Naive thymus-derived CD4-positive, alpha-beta T cell (primary cell): ENCODE measurements at places on chromosomes 1 and 21.

- DNase-seq: peak; percentile 35
These were observed 27.6 kb downstream of the CD244 start for GRCh38 chr1:160834945-160835565.

- no peak for DNase-seq
These were observed 20.7 kb upstream of the ADARB1 start for GRCh38 chr21:45053561-45054226.

GRCh38 chr1:182260516-182260915, 131.1 kb downstream of the GLUL start:
- no peak for DNase-seq

DNA sequence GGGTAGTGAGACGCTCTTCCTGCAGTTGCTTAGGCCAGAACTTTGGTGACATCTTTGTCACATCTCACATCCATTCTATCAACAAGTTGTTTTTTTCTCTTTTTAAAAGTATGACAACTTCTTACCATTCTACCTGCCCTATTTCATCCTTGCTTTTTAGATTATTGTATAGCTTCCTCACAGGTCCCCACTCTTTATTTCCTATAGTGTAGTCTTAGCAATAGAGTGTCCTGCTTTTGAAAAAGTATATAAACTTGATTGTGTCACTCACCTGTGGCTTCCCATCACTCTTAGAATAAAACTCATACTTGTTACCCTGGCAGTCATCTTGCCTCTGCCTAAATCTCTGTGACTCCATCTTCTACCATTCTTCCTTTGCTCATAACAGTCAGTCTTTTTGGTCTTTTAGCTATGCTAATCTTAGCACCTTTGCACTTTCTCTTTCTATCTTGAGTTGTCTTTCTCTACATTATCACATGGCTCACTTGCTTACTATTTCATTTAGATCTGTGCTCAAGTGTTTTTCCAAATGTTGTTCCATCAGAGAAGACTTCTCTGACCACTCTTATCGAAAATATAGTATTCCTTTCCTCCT, 9.5 kb downstream of the CDC73 start:
- DNase-seq: no peak

GRCh38 chr1:178634445-178634844, 90.6 kb upstream of the RALGPS2 start:
- no peak for DNase-seq

GRCh38 chr1:46818591-46818990, 19.7 kb downstream of the CYP4B1 start:
- DNase-seq: no peak

DNA sequence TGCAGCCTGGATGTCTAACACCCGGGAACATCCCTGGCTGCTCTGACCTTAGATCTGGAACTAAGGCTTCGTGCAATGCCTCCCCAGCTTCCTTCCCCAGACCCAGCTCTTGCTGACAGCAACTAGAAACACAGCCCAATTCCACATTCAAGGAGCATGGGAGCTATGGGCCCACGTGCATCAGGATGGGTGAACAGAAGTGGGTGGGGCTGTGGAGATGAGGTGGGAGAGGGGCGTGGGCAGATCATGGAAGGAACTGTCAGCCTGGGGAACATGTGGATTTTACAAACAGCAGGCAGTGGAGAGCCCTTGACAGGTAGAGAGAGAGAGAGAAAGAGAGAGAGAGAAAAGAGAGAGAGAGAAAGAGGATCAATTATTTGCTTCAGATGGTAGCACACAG, 231.6 kb downstream of the MATN1 start:
- no peak for DNase-seq

DNA sequence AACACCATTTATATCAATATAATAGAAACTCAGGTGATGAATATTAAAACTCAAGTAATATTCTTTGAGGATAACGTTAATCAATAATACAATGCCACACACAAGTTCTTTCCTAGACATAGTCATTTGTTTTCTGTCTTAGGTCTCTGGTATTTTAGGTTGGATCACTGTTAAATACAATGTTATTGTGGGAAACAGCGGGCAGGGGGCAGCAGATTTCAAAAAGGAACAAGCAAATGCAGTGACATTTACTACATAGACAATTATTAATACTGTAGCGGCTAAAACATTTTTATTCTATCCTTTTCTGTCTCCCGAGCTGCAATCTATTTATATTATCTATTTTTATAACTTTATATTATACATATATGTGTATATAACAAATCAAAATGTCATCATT, 186.4 kb upstream of the ZNHIT6 start:
- no peak for DNase-seq

DNA sequence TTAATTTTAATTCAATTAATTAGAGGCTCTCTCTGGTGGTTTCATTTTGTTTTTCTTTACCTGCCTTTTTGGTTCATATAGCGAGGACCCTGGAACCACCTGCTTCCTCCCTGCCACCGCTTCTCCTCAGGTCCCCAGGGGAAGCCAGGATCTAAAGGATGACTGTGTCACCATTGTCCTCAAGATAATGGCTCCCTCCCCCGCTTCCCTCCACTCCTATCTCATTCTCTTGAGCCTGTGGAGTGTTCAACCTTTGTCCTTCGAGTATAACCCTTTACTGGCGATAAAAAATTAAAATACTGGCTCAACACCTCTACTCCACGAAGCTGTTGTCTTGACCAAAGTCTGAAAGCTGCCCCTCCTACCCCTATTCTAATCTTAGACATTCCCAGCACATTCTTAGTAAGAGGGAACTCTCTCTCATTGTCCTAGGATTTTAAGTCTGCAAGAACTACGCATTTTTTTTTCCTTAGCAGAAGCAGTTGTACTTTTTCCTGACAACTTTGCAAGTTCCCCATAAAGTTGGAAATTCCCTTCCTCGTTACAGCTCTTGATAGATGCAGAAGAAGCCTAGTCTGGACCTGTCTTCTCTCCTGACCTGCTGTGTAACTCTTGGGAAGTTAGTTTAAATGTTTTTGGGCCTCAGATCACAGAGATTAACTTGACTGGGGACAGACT, 12.6 kb upstream of the MAPKAPK2 start:
- DNase-seq: no peak

- peak; percentile 82 for DNase-seq
These were observed at the start of gene RGS1 for GRCh38 chr1:192575499-192576189. TSS of gene RGS1 (plus strand) at chr1:192575773. CDS start at chr1:192575793, 20 bp downstream.

- no peak for DNase-seq
These were observed 81.5 kb downstream of the MRPS6 start for GRCh38 chr21:34154878-34155277.

- DNase-seq: no peak
These were observed 159.5 kb downstream of the SLC45A1 start for GRCh38 chr1:8477166-8477982.

- no peak for DNase-seq
These were observed at the start of gene TIAM1 for GRCh38 chr21:31343680-31344480. TSS of gene TIAM1 (minus strand) at chr21:31344261. CDS start at chr21:31266972, 77,289 bp downstream.

DNA sequence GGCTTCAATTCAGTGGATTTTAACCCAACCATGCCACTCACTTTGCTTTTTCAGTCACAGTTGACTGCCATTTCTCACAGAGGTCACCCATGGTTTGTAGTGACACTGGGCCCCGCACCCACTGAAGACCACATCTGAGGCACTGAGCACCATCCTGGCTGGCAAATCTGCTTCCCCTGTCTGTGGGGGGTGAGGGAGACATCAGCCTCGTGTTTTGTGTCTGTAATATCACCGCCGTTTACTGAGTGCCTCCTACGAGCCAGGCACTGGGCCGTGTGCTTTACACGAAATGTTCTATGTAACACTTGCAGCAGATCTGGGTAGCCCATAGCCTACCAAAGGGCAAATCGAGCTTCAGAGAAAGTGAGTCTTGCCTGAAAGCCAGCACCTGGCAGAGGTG, 161.8 kb downstream of the PGBD5 start:
- DNase-seq: no peak

- no peak for DNase-seq
These were observed 38.9 kb downstream of the WARS2 start for GRCh38 chr1:119101563-119101962.

DNA sequence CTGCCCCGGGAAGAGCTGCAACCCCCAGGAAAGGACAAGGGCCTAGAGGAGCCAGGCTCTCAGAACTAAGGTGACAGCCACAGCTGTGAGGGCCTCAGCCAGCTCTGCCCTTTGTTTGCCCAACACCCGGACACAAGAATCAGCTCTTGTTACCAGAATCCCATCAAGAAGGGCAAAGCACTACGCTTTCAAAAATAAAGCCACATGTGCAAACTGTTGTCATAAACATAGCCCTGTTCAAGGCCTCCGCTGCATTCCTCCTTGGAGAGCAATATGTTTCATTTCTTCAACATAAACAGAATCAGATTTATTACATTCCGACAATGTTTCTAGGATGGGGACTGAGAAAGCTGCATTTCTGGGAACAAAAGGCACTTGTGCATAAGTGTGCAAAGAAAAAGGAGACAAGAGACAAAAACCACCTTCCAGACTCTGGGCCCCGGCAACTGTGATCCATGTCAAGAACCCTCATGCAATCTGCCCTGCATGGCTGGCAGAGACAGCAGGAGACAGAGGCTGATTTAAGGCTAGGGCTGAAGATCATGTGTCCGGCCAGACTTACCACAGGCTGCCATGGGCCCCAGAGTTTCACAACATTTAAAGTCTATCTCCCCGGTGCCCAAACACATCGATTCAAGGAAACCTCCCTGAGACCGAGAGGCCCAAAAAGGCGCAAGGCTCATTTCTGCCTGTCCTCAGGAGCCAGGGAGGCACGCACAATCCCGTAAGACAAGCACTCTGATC, 71.0 kb downstream of the SSBP3 start:
- no peak for DNase-seq

GRCh38 chr21:43034101-43034500, 41.5 kb downstream of the CBS start:
- no peak for DNase-seq

DNA sequence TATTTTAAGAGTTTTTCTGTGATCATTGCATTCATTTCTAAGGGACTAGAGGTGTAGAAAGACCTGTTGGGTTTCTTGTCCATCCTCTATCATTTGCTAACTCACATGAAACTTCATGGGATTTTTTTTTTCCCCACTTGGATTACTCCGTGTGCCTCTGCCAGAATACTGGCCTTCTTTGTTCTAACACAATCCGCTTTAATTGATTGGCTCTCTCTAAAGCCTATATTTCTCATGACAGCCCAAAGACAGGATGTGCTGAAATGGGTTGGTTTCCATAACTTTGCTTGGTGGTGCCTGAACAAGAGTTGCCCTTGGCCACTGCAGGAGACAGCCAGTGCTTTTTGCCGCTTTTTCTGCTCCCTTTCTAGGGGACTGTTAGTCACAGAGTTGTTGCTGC, 12.2 kb downstream of the CACHD1 start:
- DNase-seq: no peak

GRCh38 chr1:8096105-8097011, 70.2 kb upstream of the ERRFI1 start:
- DNase-seq: no peak

GRCh38 chr1:30837653-30838052, 70.9 kb downstream of the SDC3 start:
- DNase-seq: no peak

DNA sequence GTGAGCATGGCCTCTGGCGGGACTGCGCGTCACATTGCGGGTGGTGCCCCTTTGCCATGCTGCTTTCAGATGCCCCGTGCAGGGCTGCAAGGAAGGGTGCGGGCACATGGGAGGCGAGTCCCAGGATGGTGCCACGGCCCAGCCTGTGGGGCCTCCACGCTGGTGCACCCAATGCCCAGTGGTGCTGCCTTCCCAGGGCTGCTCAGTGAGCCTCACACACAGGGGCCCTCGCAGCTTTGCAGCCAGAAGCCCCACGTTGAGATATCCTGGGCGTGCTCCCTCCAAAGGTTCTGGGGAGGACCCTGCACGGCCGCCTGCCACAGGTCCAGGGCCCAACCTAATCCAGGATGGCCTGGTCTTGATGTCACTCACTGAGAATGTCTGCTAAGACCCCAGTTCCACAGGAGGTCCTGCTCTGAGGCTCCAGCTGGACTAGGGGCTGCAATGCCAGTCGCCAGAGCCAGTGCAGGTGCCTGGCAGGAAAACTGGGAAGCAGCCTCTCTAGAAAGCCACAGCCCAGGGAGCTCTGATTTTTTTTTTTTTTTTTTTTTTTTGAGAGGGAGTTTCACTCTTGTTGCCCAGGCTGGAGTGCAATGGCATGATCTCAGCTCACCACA, 34.1 kb upstream of the PRSS38 start:
- peak; percentile 17 for DNase-seq

DNA sequence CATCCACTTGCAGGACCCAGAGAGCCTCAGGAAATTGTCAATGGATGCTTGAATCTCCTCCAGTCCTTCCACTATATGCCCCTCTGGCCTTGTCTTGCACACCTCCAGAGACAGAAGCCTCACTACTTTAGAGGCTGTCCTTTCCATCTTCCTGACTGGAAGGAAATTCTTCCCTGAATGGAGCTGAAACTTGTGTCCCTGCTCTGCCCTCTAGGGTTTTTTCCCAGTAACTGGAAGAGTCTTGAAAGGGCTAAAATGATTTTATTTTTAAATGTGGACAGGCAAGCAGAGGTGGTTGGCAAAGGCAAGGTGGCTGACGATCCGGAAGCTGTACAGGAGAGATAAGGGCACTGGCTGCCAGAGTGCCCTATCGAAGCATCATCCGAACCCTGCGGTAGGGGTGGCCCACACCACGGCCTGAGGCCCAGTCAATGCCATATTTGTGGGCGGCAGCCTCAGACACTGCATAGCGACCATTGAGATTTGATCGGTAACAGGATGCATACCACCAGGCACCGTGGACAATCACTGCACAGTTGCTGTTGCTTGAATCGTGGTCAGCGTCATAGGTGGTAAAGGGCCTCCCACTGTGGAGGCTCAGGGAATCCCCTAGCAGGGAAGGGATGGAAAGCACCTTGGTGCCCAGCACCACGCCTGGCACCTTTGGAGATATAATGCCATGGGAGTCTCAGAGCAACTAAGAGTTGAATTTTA, 2.3 kb upstream of the MAP3K6 start:
- DNase-seq: no peak

GRCh38 chr1:192589813-192590212, 14.2 kb downstream of the RGS1 start:
- DNase-seq: no peak

DNA sequence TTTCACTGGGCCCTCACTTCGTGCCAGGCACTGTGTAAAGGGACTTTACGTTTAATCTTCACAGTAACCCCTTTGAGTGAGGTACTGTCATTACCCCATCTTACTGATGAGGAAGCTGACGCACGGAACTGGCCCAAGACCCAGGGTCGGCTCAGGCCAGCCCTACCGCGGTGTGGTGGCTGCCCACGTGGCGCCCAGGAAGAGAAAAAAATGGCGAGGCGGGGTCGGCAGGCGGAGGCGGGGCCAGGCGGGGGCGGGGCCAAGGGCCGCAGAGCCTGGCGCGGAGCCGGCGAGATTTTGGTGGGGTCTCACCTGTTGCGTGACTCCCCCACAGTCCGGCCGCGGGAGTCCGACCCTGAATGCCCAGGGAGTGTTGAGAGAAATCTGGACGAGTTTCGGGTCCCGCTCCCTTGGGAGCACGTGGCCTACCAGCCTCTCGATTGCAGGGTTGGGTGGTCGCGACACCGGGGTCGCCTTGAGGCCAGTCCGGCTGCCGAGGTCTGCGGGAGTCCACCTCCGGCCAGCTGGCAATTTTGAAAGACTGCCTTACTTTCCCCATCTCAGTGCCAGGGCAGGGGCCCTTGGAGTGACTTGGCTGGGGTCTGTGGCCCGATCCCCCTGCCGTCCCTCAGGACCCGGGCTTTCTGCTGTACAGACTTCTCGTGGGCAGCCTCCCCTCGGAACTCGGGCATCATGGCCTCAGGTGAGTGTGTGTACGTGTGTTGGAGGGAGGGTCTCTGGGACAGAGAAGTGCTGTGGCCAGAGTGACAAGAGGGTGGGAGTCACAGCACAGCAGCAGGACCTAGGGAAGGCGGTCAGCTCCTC, at the start of the genes AMPD2 and GNAT2:
Gene AMPD2, plus strand, starts transcription at position 262 of the 825 bp plus-strand sequence. CDS start 1,339 bp downstream, outside the sequence.
Gene GNAT2, minus strand, starts transcription at position 41 of the 825 bp plus-strand sequence. CDS start 6,746 bp downstream, outside the sequence.
- peak; percentile 68 for DNase-seq
